GM04503 (cell line): ENCODE measurements at places on chromosomes 3 and 15.

DNA sequence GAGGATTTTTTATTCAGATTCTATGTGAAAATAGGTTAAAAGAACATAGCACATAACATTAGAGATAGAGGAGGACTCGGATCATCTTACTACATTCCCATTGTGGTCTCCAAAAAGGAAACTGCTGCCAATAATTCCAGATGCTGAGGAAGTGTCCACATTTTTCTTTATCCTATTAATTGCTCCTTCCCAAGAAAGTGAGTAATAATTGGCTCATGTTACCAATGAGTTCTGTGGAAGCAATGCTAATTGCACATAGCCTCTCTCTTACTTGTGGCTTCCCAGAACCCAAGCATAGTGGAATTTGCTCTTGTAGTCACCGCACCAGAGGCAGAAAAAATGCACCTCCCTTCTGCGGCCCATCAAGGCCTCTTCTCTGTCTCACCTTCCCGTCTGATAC lies 208.4 kb downstream of the PLOD2 start:
- DNase-seq, result peak; percentile 80

DNA sequence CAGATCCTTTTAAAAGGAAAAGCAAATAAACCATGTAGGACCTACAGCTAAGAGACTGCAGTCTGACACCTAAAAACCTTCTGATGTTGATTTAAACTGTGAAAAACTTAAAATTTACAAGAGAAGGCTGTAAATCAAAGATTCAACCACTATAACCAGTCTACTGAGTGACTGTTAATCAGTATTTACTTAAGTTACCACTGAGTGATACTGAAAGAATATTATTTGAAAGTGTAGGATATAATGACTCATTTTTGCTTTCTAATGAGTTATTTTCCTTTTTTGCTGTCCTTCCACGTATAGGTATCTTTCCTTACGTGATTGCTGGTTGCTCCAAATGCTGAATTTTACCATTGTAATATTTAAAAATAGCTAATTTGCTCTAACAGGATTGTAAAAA lies 44.6 kb downstream of the RFX7 start:
- DNase-seq, result no peak

DNA sequence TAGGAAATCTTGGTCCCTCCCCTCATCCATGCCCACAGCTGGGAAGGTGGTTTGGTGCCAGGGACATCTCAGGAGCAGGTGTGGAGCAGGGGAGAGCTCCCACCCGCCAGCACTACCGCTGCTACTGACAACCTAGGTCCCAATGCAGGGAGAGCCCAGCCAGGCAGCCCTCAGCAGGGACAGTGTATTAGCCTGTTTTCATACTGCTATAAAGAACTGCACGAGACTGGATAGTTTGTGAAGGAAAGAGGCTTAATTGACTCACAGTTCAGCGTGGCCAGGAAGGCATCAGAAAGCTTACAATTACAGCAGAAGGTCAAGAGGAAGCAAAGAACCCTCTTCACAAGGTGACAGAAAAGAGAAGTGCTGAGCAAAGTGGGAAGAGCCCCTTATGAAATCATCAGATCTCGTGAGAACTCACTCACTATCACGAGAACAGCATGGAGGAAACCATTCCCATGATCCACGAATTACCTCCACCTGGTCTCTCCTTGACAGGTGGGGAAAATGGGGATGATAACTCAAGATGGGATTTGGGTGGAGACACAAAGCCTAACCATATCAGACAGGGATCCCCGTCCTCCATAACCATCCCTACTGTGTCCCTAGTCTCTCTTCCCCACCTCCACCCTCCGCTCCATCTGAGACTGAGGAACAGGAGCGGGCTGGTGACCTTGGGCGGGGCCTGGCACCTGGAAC lies 218.6 kb downstream of the TBC1D2B start:
- no peak for DNase-seq

- no peak for DNase-seq
These were observed 1.0 kb downstream of the SEMA3B start for GRCh38 chr3:50269977-50270413.

GRCh38 chr3:9165421-9165820 lies 84.0 kb downstream of the SRGAP3 start:
- no peak for DNase-seq

GRCh38 chr15:61712129-61712759 lies 348.0 kb downstream of the VPS13C start:
- no peak for DNase-seq

DNA sequence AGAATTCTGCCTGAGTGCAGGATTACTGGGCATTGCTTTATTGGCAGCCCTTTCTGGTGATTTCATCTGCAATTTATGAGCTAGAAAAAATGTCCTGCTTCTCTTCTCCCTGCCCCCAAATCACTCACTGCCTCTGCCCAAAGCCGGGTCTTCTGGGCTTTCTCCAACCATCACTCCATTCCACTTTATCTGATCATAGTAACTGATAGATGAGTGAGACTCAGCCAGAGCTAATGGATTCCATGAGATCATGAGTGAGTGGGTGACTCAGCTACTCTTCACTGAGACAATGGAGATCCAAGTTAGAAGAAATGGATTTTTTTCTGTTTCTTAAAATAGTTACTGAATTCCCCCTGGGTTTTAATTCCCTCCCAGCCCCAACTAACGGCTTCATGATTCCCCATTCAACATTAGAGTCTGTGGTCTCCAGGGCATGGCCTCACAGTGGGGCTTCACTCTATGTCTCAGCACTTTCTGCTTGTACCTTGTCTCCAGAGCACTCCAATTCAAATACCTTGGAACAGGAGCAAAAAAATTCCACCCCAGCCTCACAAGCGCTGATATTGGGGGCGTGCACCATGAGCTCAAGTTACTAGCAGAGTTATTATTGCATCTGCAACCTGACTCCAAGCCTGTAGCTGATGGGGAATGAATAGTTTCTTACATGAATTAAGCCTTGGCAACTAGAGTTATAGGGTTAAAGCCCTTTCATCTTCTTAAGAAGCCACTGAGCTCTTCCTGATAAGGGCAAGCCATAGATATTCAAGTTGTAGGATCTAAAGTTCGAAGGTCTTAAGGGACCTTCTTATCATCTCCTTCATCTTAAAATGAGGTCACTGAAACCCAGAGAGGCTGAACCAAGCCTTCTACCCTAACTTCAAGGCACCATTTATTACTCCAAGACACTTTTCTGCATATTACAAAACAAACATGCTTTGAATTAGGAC lies 85.9 kb downstream of the AGBL1 start:
- no peak for DNase-seq

DNA sequence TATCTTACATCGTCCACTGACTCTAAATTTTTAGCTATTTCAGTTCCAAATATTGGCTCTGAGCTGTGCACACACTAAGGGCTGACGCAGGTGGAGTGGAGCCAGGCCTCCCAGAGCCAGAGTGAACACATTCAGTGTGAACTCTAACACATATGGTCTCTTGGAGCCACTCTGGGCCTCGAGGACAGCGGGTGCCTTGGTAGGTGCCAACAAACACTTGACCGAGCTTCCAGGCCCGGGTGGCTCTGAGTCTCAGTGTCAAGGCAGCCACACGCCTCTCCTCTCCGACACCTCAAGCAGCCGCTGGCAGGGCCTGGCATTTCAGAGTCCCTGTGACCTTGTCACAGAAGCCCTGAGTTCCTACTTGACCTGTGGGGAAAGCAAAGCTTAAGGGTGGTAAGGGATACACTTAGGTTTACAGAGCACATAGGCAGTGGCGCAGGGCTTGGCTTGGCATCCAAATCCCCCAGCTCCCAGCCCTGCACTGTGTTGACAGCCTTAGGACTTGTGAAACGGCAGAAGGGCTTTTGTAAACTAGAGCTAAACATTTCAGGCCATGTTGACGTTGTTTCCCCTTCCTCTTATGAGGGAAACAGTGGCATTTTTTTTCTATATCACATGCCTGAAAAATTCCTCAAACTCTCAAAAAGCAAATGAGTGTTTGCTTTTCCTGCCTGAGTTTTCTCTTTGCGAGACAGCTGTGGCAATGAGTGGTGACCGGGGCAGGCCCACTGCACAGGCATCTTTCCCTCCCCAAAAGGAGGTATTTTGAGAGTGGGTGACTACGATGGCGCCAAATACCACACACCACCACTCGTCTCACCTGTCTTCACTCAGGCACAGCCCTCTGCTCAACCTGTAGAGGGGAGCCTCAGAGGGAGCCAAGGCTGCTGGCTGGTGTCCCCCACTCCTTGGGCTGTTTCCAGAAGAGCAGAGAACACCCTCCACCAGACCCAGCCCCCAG lies 60.8 kb downstream of the DAPK2 start:
- DNase-seq, result no peak

GRCh38 chr15:65869126-65869953 lies at the start of gene RAB11A:
TSS of gene RAB11A (plus strand) at chr15:65869491. CDS start at chr15:65869586, 95 bp downstream.
- DNase-seq, result peak; percentile 71

- no peak for DNase-seq
These were observed 108.9 kb upstream of the TSC22D2 start for GRCh38 chr3:150299201-150299600.

DNA sequence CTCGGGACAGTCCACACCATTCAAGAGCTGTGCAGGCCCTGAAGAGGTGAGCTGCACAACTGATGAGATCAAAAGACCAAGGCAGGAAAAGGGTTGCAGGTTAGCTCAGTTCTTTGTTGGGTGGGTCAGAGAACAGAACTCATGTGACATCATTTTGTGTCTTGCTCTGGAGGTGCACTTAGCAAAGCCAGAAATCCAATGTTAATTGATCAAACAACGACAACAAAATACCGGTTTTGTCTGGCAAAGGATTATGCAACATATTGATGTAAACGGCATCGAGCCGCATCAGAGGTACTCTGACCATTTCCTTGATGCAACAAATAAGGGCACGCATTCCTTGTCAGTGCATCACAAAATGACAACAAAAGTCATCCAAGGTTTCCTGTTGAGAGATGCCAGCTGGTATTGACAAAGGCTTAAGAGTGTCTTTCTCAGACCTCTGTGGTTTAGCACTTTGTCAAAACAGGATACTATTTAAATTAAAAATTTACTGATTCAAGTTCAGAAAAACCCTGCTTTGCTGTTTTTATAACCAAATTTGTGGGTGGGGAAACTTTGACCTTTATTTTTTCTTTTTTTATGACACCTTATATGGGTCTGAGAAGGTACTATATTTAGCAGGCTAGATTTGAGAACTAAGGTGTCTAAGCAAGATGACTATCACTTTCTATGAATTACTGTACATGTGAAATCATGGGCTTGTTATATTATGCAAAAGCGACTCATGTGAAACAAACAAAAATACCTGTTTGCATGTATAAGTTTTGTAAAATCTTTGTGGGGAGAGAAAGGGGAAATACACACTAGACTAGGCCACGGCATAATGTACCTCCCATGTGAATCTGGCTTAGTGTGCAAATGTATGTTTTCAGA lies 496.1 kb downstream of the FOXP1 start:
- DNase-seq, result no peak

DNA sequence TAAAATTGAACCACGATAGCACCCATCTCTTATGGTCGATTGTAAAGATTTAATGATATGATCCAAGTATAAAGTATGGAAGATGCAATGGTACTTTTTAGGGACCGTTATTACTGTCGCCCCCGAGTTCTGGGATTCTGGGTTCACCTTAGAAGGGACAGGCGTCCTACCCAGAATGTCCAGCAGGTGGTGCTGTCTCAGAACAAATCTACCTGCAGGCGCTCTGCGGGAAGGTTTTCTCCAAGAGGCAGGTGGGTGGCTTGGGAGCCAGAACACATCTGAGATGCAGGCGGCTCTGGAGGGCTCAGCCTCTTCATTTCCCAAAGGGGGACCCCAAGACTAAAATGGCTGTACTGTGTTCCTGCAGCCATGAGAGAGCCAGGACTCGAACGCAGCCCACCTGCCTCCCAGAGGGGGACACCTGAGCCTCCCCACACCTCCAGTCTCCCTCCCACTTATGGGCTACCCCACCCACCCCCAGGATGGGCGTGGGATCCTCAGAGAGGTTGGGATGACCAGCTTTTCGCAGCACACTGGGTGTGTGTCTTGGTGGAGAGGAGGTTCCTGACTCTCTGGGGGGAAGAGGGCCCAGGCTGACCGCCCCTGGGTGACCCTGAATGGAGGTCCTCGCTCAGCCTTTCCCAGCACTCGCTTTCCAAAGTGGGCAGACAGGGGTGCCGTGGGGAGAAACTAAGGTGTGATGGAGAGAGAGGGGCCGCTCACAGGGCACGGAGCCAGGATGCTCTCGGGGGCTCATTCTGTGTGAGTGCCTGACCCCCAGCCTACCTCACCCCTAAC lies 28.1 kb upstream of the CORO2B start:
- DNase-seq, result no peak

DNA sequence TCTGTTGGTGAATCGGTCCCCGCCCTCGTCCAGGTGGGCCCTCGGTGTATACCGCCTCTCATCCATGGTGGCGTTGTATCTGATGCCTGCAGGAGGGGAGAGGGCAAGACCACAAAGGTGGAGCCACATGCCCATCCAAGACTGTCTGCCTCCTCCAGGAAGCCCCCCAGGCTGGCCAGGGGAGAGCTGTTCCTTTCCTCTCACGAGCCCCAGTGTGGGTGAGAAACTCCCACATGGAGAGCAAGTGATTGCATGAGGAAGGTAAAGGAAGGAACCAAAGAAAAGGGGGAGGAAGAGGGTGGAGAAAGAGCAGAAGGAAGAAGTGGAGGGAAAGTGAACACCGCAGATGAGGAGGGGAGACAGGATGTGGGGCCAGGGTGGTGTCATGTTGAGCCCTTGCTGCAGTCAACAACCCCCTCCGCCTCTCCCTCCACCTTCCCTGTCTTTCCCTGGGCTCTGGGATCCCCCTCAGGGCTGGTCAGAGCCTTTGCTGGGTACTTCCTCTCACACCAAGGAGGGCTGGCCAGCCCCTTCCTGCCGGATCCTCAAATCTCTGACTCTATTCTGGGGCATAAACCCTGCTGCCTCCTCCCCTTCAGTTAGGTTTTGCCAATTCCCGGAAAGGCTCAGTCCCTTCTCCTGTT lies 49.3 kb downstream of the FEM1B start:
- no peak for DNase-seq
